AG08395 (cell line): ENCODE measurements at places on chromosomes 1 and 21.

DNA sequence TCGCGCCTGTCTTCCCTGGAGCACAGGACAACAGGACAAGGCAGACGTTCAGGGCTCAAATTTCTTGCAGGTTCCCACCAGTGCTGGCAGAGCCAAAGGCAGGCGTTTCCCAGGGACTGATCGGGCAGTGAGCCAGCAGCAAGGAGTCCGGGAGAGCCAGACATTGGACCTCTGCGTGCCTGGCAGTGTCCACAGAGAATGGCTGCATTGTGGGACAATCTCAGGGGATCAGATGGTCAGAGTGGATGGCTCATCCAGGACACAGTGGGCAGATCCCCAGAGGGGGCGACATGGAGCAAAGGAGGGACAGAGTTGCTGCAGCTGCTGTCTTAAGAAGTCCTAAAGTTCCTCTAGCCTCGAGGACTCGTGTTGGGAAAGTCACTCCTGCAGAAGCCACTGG is 4.6 kb downstream of the TMEM63A start:
- DNase-seq = peak; percentile 76

DNA sequence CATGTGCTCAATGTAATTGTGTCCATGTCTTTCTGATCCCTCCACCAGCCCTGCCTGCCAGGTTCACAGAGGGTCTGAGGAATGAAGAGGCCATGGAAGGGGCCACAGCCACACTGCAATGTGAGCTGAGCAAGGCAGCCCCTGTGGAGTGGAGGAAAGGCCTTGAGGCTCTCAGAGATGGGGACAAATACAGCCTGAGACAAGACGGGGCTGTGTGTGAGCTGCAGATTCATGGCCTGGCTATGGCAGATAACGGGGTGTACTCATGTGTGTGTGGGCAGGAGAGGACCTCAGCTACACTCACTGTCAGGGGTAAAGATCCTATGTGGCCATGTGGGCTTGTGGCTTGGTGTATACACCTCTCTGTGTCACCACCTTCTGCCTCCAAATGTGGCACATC is 91.4 kb downstream of the OBSCN start:
- DNase-seq = no peak

- no peak for DNase-seq
These were observed 71.9 kb downstream of the KLHDC7A start for GRCh38 chr1:18552631-18553030.

- DNase-seq = no peak
These were observed 108.9 kb upstream of the GJB5 start for GRCh38 chr1:34645919-34646318.

DNA sequence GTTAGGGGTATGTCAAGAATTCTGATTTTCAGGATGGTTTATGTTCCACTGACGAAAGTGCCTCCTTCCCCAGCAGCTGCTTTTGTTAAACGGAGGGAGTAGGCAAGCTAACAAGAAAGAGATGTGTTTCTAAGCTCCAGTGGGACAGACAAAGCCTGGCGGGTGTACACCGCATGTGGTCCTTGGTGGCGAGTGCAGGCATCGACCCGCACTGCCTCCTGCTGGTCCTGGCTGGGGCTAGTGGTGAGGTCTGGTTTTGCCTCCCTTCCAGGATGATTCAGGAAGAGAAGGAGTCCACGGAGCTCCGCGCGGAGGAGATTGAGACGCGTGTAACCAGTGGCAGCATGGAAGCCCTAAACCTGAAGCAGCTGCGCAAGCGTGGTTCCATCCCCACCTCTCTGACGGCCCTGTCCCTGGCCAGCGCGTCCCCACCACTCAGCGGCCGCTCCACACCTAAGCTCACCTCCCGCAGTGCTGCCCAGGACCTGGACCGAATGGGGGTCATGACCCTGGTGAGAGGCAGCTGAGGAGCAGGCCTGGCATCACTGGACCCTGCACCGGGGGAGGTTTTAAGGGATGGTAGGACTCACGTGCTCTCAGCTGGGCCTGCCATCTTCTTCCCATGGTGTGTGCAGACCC is 29.0 kb downstream of the PPFIA4 start:
- DNase-seq = no peak

DNA sequence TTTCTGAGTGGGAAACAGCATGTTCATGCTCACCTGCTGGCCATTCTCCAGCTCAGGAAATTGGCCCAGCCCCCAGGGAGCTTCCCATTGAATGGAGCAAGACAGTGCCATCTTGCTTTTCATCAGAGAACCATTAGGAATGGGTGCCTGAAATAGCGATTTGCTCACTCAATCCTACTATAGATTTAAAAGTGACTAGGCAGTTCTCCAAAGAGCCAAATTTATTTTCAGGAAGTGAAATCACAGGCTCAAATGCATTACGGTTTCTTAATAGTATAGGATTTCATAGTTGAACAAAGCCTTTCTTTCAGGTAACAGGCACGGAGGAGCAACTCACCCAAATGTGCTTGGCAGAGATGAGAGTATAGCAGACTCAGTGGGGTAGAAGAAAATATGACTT is 272.1 kb downstream of the GRIK1 start:
- no peak for DNase-seq

DNA sequence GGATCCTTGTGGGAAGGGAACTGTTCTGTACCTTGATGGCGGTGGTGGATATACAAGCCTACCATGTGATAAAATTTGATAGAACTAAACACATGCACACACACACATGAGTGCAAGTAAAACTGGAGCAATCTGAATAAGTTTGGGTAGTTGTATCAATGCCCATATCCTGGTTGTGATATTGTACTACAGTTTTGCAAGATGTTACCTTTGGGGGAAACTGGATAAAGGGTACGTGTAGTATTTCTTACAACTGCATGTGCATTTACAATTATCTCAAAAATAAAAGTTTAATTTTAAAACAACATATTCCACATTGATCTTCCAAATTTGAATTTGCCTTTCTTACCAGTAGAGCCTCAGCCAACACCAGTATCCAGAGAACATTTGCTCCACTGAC is 99.6 kb downstream of the DTL start:
- DNase-seq = no peak

DNA sequence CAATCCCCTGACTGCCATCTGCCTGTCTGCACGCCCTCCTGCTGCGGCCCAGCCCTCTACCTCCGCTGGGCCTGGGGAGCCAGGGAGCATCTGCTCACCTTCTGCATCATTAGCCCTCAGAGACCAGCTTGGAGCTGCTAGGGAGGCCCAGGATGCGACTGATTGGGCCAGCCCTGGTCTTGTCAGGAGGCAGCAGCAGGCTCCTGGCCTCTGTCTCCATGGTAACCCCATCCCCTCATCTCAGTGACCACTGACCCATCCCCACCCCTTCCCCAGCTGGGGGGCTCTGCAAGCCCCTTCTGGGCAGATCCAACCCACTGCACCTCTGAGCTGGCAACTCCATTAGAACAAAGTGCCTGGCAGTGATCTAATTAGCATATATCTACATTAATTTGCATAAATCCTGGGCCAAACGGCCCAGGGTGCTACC is 37.7 kb downstream of the NKAIN1 start:
- no peak for DNase-seq

DNA sequence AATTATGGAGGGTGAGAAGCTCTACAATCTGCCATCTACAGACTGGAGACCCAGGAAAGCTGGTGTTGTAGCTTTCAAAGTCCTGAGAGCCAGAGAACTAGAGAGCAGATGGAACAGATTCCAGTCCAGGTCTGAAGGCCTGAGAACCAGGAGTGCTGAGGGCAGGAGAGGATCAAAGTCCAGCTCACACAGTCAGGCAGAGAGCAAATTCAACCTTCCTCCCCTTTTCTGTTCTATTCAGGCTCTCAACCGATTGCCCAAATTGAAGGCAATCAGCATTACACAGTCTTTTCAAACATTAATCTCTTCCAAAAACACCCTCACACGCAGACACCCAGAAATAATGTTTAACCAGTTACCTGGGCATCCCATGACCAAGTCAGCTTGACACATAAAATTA is 2.5 kb upstream of the TMPRSS2 start:
- no peak for DNase-seq

GRCh38 chr21:17501107-17502006 is 11.5 kb upstream of the CXADR start:
- DNase-seq = no peak

GRCh38 chr1:59314776-59315528 is 18.1 kb downstream of the FGGY start:
- DNase-seq = no peak

DNA sequence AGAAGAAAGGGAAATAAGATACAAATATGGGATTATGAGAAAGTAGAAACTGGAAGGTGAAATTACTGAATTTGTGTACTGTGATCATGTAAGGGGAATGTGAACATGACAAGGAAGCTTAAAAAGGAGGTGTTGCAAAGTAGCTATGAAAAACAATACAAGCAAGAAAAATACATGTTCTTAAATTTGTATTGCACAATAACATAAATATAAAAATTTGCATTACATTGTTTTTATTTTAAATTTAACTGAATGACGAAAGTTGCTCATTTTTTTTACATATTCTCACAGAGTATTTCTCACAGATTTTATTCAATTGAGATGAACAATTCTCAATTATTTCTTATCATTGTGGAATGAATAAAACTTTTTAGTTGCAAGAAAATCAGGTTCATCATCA is 874.8 kb downstream of the AMY1C start:
- DNase-seq = no peak

DNA sequence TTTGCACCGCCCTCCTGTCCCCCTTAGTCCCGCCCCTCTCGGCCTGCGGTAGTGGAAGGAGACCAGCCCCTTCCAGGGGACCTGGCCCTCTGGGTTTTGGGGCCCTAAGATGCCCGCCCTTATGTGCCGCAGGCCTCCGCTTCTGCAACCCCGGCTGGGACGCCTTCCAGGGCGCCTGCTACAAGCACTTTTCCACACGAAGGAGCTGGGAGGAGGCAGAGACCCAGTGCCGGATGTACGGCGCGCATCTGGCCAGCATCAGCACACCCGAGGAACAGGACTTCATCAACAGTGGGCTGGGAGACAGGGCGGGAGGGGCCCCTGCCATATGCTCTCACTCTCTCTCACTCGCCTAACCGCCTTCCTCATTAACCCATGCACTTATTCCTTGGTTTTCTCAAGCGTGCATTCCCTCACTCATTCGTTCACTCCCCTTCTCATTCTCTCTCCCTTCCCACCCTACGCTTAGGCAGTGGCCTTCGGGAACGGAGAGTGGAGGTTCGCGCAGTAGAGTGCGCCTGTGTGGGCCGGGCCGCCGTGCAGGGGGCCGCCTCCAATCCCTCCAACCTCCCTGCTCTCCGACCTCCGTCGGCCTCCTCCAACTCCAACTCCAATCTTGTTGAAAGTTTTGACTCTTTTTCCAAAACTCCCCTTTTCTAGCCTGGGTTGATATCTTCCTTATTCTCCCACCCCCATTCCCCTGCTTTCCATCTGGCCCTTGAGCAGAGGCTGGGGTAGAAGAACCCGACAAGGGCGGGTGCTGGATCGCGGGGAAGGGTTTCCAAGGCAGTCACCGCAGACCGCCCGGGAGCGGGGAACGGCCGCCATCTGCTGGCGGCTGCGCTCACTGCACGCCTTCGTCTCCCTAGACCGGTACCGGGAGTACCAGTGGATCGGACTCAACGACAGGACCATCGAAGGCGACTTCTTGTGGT is 15.2 kb downstream of the BCAN start:
- DNase-seq = peak; percentile 86

- DNase-seq = no peak
These were observed 140.6 kb downstream of the RUNX1 start for GRCh38 chr21:34908419-34909055.

DNA sequence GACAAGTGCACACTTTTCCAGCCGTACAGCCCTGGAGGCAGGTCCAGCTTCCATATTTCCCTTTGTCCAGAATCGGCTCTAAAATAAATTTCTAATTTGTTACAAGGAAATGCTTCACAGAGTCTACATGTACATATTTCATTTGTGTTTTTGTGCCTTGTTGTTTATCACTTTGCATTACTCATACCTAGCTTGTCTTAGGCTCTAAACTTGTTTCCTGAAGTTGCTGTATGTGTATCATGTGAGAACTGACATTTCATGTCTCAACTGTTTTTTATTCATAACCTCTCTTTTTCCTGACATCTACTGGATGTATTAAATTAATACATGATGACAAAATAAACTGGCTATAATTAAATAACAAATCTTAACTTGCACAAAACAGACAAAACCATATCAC is 7.5 kb downstream of the CYYR1 start:
- DNase-seq = no peak

DNA sequence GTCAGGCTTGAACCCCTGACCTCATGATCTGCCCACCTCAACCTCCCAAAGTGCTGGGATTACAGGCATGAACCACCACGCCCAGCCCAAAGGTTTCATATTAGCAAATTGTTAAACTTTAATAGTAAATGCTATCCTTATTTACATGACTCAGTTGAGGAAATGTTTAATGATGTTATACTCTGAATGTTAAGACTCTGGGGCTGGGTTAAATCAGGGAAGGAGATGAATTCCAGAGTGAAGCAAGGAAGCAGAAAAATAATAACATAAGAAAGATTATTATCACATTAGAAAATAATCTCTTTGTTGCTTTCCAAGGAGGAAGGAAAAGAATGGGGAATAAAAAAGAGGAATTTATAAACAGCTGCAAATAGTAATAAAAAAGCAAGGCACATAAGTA is 105.3 kb downstream of the PTGS2 start:
- DNase-seq = no peak

DNA sequence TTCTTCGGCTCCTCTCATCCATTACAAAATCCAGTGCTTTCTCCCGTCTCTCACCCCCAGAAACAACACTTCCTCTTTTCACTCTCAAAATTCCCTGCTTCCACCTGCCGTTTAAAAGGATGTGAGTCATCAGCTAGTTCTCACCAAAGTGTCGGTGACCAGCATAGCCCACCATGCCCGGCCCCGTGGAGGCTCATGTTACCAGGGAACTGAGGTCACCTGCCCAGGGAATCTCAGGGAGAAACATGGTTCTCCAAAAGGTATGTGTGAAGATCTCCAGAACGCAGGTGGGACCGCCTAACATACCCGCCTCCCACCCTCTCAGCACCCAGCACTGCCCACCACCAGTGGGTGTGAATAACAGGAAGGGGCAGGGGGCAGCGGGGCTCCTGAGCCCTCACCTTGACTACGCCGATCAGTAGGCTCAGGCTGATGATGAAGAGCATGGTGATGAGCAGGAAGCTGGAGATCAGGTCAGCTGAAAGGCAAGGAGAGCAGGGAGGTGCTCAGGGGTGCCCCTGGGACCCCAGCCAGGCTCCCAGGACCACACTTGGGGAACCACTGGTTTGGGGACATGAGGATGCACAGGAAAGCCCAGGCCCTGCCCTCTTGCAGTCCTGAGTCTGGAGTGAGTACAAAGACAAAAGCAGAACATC is 16.2 kb downstream of the LAPTM5 start:
- DNase-seq = no peak

- no peak for DNase-seq
These were observed 1.1 kb downstream of the CEP350 start for GRCh38 chr1:179955731-179956130.

DNA sequence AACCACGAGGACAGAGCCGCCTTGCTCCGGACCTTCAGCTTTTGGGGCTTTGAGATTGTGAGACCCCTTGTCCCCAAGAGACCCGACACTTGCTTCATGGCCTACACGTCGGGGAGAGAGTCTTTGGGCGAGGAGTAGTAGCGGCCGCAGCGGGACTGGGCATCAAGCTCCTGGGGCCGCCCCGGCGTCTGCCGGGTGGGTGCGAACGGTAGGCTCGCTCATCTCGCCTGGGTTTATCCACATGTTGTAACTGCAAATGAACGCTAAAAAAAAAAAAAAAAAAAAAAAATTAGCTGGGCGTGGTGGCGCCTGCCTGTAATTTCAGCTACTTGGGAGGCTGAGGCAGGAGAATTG is 27.9 kb upstream of the RLF start:
- DNase-seq = no peak

- peak; percentile 70 for DNase-seq
These were observed 39.2 kb downstream of the CDK18 start for GRCh38 chr1:205543351-205544301.
